ENCODE measurements at places on chromosomes 1 and 21. TPM values are rescaled to one million over a fixed set of nuclear protein-coding genes. Genes with fewer than 3 reads are reported as not detected.

DNA sequence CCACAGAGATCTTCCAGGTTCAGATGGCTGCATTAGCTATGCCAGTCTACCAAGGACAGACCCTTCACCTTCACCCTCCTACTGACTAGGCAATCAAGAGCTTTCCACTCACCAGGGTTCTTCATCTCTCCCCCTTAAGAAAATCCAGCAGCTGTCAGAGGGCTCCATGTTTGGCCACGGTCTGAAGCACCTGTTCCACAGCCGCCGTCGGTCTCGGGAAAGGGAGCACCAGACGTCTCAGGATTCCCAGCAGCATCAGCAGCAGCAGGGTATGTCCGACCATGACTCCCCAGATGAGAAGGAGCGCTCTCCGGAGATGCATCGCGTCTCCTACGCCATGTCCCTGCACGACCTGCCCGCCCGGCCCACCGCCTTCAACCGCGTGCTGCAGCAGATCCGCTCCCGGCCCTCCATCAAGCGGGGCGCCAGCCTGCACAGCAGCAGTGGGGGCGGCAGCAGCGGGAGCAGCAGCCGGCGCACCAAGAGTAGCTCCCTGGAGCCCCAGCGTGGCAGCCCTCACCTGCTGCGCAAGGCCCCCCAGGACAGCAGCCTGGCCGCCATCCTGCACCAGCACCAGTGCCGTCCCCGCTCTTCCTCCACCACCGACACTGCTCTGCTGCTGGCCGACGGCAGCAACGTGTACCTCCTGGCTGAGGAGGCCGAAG is 13.8 kb downstream of the TMCC2 start:
- DNase-seq: no peak
- no peak overlapping the region for H3K27ac ChIP-seq
- no peak overlapping the region for H3K4me3 ChIP-seq
- no peaks in the 10 kb centered on the region for H3K27me3 ChIP-seq
- H3K36me3 ChIP-seq: no peaks in the 10 kb centered on the region

Gene CYP2J2
- polyA plus RNA-seq: 161 TPM

Gene PRMT2
- 53.1 TPM for polyA plus RNA-seq

DNA sequence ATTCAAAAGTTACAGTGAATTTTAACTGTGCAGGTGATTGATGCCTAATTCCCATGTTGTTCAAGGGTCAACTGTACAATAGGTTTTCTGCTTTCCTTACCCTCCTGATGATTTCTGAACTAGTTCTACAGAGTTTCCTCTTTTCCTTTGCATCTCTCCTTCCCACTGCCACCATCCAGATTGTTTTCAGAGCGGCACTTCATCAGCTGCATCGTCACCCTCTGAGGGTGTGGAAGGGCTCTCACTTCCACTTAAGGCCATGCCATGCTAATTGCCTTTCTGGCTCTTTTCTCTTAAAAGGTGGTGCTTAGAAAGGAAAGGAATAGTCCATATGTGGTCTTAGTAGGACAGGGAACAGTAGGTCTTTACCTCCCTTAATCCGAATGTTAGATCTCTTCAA is 39.1 kb downstream of the DISC1 start:
- H3K4me1 ChIP-seq: no peaks in the 10 kb centered on the region
- no peaks in the 10 kb centered on the region for H3K27me3 ChIP-seq
- no peaks in the 10 kb centered on the region for H3K36me3 ChIP-seq
- H3K27ac ChIP-seq: no peak overlapping the region

Gene ADAM30
- polyA plus RNA-seq: not detected

DNA sequence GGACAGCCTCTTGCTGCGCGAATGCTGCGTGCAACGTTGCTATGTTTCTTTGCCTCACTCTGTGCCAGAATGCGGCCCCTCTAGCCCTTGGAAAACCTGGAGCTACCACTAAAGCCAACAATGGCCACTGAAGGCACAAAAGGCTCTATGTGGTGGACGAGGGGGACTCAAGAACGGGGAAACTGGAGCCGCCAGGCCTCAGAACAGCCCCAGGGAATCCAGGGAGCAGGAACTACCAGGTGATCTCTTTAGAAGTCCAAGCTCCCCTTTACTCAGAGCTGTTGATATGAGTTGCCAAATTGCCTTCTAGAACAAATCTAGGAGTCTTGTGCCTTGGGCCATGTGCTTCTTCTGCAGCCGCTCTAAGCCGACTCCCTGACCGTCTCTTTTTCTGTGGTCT is 113.8 kb upstream of the ERRFI1 start:
- H3K27me3 ChIP-seq: no peaks in the 10 kb centered on the region
- H3K4me3 ChIP-seq: no peak overlapping the region
- DNase-seq: no peak
- H3K4me1 ChIP-seq: no peaks in the 10 kb centered on the region

DNA sequence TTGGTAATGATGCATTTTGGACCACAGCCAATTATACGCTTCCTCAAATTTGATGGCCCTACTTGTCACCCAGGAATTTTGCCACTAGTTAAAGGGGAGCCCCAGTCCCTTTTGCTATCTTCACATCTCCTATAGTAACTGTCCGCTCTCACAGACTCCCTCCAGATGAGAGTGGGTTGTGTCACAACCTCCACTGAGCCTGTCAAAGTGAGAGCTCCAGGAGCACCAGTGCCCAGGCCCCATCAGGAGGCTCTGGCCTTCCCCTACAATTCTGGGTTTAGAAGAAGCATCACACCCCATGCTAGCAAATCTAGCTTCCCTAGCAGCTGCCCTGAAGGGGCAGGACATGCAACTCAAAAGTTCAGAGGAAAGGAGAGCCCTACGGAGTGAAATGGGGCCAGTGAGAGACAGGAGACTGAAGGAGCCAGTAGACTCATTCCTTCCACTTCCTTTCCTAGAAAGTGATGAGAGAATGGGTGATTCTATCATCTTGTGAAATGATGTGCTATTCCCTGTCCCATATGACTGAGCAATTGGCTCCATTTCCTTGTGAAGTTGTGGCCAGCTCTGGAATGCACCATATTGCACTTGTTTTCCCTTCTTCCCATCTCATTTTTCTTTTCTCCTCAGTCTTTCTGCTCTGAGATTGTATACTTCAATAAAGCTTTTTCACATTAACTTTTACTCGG is 541.3 kb downstream of the DPYD start:
- H3K27me3 ChIP-seq: no peaks in the 10 kb centered on the region
- no peaks in the 10 kb centered on the region for H3K4me1 ChIP-seq
- DNase-seq: no peak
- no peak overlapping the region for H3K27ac ChIP-seq
- no peaks in the 10 kb centered on the region for H3K36me3 ChIP-seq
- no peak overlapping the region for H3K4me3 ChIP-seq

GRCh38 chr21:31220575-31220974 is 123.5 kb downstream of the TIAM1 start:
- H3K27ac ChIP-seq: no peak overlapping the region
- no peak overlapping the region for H3K4me3 ChIP-seq
- H3K36me3 ChIP-seq: no peaks in the 10 kb centered on the region
- H3K27me3 ChIP-seq: no peaks in the 10 kb centered on the region

Gene IL20
- polyA plus RNA-seq: not detected

Gene OXCT2
- 1.3 TPM for polyA plus RNA-seq

Gene FASLG
- not detected for polyA plus RNA-seq

DNA sequence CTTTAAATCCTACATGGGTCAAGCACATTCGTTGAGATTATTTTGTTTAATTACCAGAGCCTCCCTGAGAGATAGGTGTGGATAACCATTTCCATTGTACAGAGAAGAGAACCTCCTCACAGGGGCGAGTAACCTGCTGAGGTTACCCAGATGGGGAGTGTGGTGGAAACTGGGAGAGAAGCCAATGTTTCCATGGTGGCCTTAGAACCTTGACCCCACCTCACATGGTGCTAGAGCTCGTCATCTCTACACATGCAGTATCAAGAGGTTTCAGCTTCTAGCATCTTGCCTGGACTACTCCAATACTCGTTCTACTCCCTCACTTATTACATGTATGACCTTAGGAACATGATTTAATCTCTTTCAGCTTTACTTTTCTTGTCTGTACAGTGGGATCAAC is 4.8 kb downstream of the REG4 start:
- H3K27ac ChIP-seq: no peak overlapping the region
- no peaks in the 10 kb centered on the region for H3K4me1 ChIP-seq
- H3K36me3 ChIP-seq: no peaks in the 10 kb centered on the region
- H3K27me3 ChIP-seq: no peaks in the 10 kb centered on the region
- H3K4me3 ChIP-seq: no peak overlapping the region
- no peak for DNase-seq

GRCh38 chr1:17244821-17245740 is 3.8 kb upstream of the PADI3 start:
- H3K4me1 ChIP-seq: no peaks in the 10 kb centered on the region
- H3K36me3 ChIP-seq: no peaks in the 10 kb centered on the region
- no peak overlapping the region for H3K4me3 ChIP-seq
- H3K27me3 ChIP-seq: no peaks in the 10 kb centered on the region

- no peak overlapping the region for H3K4me3 ChIP-seq
- no peak for DNase-seq
- no peaks in the 10 kb centered on the region for H3K27me3 ChIP-seq
- H3K4me1 ChIP-seq: no peaks in the 10 kb centered on the region
- no peak overlapping the region for H3K27ac ChIP-seq
Measured at GRCh38 chr21:15840406-15840805, 110.6 kb downstream of the USP25 start.

Data from heart left ventricle (tissue), 16 donors.